ENCODE measurements at places on chromosomes 6 and 20. TPM values are rescaled to one million over a fixed set of nuclear protein-coding genes. Genes with fewer than 3 reads are reported as not detected.

Gene SCUBE3
- not detected for total RNA-seq

GRCh38 chr20:37564388-37565133 is 36.9 kb upstream of the BLCAP start:
- H3K27me3 ChIP-seq: peaks cover 60% of the 10 kb centered on the region
- H3K27ac ChIP-seq: no peak overlapping the region
- H3K36me3 ChIP-seq: no peaks in the 10 kb centered on the region
- DNase-seq: peak; percentile 50
- no peaks in the 10 kb centered on the region for H3K4me1 ChIP-seq

Gene ELMO2
- total RNA-seq: 36.0 TPM

Gene NINL
- total RNA-seq: 2.0 TPM

DNA sequence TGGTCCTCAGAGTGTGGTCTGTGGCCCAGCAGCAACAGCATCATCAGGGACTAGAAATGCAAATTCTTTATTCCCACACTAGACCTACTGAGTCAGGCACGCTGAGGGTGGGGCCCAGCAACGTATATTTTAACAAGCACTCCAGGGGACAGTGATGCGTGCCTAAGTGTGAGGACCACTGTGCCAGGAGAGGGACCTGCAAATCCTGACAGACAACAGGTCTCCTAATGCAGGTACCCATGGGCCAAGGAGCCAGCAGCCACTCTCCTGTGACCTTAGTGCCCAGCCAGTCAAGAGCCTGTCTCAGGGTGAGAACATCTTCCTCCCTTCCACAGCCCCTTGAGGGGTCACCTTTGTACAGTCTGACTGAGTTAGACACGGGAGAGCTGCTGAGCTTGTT is 8.0 kb upstream of the MYLK2 start:
- no peak overlapping the region for H3K27ac ChIP-seq
- DNase-seq: no peak
- H3K4me1 ChIP-seq: no peaks in the 10 kb centered on the region
- no peak overlapping the region for H3K4me3 ChIP-seq
- H3K36me3 ChIP-seq: peaks cover 4% of the 10 kb centered on the region

Gene ABHD16B
- total RNA-seq: not detected

DNA sequence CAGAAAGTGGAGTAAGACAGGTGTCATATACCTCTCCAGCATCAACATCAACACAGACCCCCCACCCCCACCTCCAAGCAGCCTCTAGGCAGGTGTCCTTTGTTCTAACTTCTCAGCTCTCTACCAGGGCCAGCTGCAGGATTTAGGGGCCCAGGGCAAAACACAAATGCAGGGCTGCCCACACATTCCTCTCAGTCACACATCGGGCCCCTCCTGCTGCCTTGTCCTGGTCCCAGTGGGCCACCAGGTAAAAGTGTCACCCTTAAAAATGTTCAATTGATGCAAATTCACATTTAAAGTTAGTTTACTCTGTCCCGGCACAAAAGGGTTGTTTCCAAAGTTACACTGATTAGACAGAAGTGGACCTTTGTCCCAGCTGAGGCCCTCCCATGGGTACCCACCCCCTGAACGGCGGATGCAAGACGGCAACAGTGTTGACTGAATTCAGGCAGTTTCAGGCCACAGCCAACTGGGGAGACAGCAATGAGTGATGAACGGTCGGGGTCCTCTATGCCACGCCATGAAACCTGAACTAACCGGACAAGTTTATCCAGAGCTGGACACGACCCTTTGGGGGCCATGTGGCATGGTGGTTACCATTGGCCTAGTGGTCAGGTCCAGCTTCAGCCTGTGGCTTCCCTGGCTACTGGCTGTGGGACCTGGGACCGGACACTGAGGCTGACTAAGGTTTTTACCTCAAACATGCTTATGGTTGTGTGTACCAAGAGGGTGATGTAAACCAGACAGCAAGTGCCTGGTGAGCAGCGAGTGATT is 52.2 kb upstream of the UNC93A start:
- no peaks in the 10 kb centered on the region for H3K36me3 ChIP-seq
- DNase-seq: no peak
- no peaks in the 10 kb centered on the region for H3K4me1 ChIP-seq
- H3K4me3 ChIP-seq: no peak overlapping the region

DNA sequence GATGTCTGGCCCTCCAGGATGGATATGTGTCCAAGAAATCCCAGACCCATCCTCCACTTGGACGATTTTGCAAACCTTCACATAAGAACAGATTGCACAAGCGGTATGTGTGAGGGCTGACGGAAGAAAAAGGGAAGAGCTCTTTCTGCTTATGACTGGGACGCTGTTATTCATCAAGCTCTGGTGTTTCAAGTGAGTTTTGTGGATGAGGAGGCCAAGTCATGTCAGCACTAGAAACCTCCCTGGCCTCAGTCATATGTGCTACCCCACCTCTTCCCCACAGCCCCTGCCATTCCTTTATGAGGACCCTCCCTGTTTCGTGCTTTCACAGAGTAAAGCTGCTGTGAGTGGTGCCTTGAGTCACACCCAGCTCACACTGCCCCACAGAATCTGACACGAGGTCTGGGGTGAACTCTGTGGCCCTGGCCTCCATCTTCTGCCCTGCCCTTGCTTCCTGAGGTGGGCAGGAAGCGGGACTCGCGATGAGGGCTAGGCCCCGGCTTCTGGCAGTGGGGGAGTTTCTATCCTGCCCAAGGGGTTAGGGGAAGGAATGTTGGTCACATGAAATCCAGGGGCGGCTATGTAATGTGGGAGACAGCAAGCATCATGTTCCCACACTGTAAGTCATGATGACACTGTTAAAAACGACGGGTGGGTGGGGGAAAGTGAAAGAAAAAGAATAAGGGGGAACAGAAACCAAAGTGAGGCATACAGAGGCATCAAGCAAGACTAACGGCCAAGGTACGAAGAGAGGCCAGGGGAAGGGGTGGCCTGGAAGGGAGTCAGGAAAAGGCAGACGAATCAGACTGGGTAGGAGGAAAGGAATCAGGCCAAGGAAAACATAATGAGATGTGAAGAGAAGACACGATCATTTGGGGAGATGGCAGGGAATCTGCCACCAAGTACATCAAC is 78.1 kb downstream of the PRDM1 start:
- peaks cover 6% of the 10 kb centered on the region for H3K36me3 ChIP-seq
- peak; percentile 57 for DNase-seq
- peak overlapping the region; percentile 23 for H3K4me3 ChIP-seq
- peaks cover 47% of the 10 kb centered on the region for H3K4me1 ChIP-seq
- H3K27me3 ChIP-seq: peaks cover 3% of the 10 kb centered on the region

Gene FERMT1
- total RNA-seq: 0.32 TPM

DNA sequence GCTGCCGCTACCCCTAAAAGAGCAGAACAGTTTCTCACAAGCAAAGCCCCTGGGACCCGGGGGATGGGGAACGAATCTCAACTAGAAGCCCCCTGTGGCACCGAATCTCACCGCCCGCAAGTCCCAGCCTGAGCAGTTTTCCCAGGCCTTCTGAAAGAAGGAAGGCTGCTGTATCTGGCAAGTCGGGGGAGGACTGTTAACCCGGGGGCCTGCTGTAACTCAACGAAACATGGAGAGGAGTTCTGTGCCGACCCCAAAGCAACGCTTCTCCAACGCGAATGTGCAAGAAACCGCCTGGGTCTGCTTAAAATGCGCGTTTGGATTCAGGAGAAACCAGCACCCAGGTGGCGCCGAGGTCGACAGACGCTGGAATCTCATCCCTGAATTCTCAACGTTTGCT is 34.2 kb downstream of the DLL1 start:
- no peaks in the 10 kb centered on the region for H3K36me3 ChIP-seq
- no peak overlapping the region for H3K27ac ChIP-seq
- H3K4me3 ChIP-seq: no peak overlapping the region

Gene VIP
- total RNA-seq: not detected

DNA sequence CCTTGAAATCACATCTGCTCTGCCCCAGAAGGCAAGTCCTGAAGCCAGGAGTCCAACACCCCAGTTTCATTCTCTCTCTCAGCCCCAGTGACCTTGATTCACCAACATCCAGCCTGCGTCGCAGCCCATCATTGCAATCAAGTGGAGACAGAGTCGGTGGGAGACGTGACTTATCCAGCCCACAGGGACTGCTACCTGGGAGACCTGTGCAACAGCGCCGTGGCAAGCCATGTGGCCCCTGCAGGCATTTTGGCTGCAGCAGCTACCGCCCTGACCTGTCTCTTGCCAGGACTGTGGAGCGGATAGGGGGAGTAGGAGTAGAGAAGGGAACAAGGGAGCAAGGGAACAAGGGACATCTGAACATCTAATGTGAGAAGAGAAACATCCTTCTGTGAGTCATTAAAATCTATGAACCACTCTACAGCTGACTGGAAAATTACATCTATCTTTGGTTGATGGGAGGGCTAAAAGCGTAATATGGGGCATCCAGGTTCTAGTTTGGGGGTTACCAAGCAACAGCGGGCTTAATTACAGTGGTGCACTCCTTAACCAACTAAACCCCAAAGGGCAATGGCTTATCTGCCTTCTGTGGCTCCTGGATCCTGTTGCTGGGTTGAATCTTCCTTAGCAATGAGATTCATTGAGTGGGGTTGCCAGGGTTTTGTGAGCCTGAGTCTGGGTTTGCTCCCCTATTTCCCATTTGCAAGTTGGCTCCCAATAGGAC is 2.5 kb downstream of the LY6G6D start:
- no peaks in the 10 kb centered on the region for H3K27me3 ChIP-seq
- peaks cover 5% of the 10 kb centered on the region for H3K4me1 ChIP-seq
- H3K4me3 ChIP-seq: no peak overlapping the region
- no peak for DNase-seq
- no peak overlapping the region for H3K27ac ChIP-seq
- no peaks in the 10 kb centered on the region for H3K36me3 ChIP-seq

Data from activated naive CD8-positive, alpha-beta T cell treated with anti-CD3 and anti-CD28 coated beads for 36 hours (primary cell).